Left colon (tissue), 2 donors: ENCODE measurements at places on chromosomes 11 and 22.

- DNase-seq: peak; percentile 59
Observed at GRCh38 chr11:62444236-62444833, 25.5 kb downstream of the SCGB1A1 start.

DNA sequence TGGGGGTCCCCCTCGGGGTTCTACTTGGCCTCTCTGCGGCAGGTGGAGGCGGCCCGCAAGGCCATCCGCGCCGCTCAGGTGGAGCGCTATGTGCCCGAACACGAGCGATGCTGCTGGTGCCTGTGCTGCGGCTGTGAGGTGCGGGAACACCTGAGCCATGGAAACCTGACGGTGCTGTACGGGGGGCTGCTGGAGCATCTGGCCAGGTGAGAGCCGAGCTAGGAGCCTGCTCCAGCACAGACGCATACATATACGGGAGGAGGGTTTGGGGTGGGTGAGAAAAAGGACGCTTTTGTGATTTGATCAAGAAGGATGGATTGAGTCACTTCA lies 415 bp downstream of the CENATAC start:
- no peak for DNase-seq

DNA sequence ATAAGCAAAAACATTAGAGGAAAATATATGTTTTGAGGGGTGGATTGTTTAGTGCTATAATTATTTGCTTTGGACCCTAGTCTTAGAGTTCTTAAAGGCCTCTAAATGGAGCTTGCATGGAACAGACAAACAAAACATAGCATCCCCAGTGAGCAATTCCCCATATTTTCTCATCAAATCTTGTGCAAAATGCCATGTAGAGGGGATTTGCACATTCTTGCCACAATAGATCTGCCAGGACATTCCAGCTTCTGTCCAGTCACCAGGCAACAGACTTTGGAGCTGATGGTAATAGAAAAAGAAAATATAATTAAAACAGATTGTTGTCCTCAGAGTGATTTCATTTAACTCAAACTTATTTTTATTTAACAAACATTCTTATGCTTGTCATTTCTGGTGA lies 360.3 kb upstream of the PDGFD start:
- DNase-seq: no peak

DNA sequence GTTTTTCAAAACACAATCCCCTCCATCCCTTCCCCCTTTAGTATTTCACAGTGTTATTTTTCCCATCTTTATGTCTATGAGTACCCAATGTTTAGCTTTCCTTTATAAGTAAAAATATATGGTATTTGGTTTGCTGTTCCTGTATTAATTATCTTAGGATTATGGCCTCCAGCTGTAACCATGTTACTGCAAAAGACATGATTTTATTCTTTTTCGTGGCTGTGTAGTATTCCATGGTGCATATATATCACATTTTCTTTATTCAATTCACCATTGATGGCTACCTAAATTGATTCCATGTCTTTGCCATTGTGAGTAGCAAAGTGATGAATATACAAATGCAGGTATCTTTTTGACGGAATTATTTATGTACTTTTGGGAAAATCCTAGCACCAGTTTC lies 346.4 kb upstream of the CNTN5 start:
- DNase-seq: no peak

DNA sequence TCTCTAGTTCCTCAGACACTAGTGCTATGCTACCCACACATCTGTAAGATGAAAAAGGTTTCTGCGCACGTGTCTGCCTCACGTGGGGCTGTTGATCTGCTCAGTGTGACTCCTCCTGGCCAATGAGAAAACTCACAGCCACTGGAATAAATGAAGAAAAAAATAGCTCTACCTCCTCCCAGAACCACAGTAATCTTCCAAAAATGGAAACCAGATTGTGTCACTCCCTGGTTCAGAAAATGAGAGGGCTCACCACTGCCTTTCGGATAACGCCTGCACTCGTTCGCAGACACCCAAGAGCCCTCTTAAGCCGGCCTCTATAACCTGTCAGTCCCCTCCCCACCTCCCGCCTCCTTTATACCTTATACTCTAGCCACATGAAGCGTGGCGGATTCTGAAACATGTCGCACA lies 5.1 kb downstream of the APBB1 start:
- no peak for DNase-seq

- no peak for DNase-seq
Observed at GRCh38 chr11:11858676-11859075, 16.9 kb downstream of the USP47 start.

DNA sequence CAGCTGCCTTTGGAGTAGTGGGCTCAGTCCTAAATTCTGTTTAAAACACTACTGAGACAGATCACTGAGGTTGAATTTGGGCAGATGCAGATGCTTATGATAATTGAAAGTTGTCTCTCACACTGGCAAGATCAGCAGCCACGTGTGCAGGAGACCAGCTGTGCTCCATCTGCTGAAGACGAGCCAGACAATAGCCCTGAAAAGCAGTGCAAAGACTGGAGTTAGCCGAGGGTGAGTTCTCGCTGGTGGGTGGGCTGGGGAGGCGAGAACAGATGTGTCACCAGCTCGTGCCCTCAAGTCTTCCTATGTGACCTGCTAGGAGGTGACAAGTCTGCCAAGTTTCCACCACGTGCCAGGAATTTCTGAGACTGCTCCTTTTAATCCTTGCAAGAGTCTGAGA lies 661.3 kb upstream of the B3GAT1 start:
- DNase-seq: no peak

- DNase-seq: no peak
Observed at GRCh38 chr11:69111624-69112542, 43.9 kb upstream of the SMIM38 start.

GRCh38 chr11:1034001-1034400 lies 2.5 kb downstream of the MUC6 start:
- DNase-seq: no peak

DNA sequence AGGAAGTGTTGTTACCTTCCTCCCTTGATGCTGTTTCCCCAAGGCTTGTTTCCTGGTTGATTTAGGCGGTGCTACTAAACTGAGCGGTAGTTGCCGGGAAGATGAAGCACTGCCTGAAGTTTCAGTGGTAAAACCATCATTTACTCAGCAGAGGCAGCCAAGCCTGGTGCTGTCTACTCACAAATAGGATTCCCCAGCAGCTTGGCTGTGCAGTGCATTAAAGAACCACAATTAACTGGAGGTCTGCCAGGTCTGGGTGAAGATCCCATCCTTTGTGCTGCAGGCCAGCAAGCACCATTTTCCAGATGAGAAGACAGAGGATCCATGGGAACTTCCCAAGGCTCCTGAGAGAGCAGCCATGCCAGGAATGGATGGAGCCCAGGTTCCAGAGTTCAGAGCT lies 231.9 kb upstream of the E2F8 start:
- DNase-seq: no peak

GRCh38 chr11:130428316-130429119 lies at the start of gene ADAMTS8:
Gene ADAMTS8, minus strand, starts transcription at chr11:130428609. Its CDS starts 323 bp downstream, at chr11:130428286.
- no peak for DNase-seq
